SJSA1 (cell line): ENCODE measurements at places on chromosomes 3 and 15. TPM values are rescaled to one million over a fixed set of nuclear protein-coding genes. Genes with fewer than 3 reads are reported as not detected.

Gene ANKUB1
- 0.31 TPM in 1 of 2 replicates, not detected in the other for total RNA-seq

Gene NANOGP8
- not detected in 2 replicates for total RNA-seq

Gene GPR27
- total RNA-seq = not detected in 2 replicates

Gene HCLS1
- total RNA-seq = not detected in 2 replicates
